ENCODE measurements at places on chromosomes 11 and 22.

- no peak for DNase-seq
Observed at GRCh38 chr11:66910669-66911068, 47.5 kb downstream of the PC start.

DNA sequence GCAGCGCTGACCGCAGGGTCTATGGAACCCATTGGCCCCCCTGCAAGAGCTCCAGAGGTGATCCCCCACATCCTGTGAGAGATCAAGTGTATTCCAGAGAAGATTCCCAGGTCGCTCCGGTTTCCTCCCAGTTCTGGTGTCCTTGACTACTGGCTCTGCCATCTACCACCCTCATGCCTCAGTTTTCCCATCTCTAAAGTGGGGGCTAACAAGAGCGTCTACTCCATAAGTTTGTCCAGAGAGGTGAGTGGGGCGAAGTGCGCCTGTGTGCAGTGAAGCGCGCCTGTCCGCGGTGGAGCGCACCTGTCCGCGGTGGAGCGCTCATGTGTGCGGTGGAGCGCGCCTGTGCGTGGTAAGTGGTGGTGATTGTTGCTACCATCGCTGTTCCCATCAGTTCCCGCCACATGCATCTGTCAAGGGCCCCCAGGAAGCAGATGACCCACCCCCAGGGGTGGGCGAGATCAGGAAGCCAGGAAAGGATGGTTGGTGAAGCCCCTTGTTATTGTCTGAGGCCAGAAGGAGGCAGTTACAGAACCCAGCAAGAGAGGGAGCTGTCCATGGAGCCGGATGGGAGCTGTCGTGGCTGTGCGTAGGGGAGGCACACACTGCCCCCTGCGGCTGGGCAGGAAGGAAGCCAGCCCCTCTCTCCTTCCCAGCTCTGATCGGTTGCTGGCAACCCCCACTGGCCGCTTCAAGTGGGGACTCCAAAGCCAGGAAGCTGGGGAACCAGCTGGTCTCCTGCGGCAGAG, 73.2 kb upstream of the FGF3 start:
- no peak for DNase-seq

GRCh38 chr11:11937957-11938356, 70.5 kb downstream of the DKK3 start:
- DNase-seq: no peak

GRCh38 chr22:29105468-29105867, 32.6 kb downstream of the KREMEN1 start:
- DNase-seq: no peak

DNA sequence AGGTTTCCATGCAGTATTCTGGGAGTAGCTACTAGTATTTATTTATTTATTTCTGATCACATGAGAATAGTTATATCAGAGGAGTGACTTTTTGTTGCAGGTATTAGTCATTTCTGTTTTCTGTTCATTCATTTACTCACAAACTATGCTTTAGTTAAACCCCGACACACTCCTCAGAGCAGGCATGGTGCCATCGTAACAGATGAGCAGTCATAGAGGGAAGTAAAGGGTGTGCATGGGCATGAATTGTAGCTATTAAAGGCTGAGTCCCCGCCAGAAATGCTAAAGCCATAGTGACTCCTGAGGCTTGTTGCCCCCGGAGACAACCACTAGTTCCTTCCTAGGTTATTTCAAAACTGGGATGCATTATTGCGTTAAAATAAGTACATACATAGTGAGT, 10.6 kb downstream of the JHY start:
- DNase-seq: no peak

DNA sequence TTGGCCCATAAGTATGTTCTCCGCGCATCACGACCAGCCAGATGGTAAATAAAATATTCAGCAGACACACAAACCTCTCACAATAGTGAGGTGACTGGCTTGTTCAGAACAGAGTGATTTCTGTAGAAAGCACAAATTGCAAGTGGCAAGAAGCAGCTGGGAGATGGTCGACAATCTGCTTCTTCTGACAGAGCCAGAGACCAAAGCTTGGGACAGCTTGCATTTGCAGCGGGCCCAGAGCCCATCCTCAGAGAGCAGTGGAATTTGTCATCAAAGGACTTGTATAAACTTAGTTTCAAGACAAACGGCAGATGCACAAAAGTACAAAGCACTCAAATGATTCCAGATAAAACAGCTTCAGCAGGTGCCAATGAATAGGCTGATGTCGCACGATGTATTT, 7.6 kb upstream of the GALNT18 start:
- no peak for DNase-seq

DNA sequence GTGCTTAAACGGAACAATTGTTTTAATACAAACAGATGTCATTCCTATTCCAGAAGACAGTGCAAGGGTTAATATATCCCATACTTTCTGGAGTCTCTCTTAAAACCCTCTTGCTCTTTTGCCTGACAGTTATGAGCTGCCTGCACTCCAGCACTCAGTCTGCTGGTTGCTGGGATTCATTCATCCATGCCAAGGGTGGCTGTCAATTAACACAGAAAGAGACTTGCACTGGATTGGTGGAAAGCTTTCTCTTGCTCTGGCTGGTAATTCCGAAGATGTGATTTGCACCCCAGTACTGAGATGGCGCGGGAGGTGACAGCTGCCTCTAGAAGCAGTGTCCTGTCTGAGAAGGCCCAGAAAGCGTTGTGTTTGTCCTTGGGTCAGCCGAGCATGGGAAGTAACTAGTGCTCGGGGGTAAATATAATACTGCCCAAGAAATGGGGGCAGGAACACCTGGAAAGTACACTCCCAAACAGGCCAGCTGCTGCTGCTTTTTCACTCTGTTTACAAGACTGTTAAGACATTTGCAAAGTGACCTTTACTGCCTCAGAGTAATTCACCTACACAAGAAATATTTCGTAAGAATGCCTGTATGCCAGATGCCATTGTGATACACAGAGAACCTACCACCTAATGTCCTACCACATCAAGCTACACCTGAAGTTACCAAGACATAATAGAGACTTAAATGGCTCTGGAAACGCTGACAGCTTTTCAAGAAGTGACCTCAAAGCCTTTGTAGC, 20.5 kb downstream of the SCUBE2 start:
- no peak for DNase-seq

- DNase-seq: no peak
Observed at GRCh38 chr22:43375951-43376455, 32.8 kb upstream of the SCUBE1 start.

DNA sequence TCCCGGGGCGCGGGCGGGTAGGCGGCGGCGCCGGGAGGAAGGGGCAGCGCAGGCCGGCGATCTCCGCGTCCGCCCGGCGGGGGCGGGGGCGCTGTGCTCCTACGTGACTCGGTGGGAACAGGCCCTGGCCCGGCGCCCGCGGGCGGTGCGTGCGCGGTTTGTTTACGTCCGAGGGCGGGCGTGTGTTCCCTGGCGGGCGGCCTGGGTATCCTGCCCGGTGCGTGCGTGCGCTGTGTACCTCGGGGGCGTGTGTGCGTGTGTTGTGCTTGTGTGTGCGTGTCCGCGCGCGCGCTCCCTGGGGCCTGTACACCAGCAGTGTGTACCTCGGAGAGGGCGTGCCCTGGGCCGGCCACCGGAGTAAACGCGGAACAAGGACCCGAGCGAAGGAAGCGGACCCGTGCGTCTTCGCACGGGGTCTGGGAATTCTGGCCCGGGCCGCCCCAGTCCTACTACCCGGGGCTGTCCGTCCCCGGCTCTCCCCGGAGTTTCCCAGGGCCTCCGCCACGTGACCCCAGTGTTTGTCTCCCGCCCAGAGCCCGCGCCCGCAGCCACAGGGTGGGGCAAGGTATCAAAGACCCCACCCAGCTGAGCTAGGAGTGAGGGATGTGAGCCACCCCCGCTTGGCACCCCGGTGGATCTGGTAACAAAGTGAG, 769 bp downstream of the MAFF start:
- peak; percentile 88 for DNase-seq

DNA sequence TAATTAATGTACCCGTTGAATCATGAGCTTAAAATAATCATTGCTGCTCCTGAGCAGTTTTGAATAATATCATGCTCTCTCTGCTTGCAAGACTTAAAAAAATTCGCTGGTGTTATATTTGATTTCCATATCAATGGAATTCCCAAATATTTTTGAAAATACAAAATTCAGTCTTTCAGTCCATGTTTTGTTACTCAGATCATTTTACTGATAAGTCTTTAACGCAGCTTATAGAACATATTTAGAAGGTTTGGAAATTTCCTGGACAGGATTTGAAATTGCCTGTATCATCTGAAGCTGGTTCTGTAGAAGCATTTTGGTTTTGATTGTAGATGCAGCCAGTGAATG, 1.9 kb downstream of the BMAL1 start:
- DNase-seq: no peak

DNA sequence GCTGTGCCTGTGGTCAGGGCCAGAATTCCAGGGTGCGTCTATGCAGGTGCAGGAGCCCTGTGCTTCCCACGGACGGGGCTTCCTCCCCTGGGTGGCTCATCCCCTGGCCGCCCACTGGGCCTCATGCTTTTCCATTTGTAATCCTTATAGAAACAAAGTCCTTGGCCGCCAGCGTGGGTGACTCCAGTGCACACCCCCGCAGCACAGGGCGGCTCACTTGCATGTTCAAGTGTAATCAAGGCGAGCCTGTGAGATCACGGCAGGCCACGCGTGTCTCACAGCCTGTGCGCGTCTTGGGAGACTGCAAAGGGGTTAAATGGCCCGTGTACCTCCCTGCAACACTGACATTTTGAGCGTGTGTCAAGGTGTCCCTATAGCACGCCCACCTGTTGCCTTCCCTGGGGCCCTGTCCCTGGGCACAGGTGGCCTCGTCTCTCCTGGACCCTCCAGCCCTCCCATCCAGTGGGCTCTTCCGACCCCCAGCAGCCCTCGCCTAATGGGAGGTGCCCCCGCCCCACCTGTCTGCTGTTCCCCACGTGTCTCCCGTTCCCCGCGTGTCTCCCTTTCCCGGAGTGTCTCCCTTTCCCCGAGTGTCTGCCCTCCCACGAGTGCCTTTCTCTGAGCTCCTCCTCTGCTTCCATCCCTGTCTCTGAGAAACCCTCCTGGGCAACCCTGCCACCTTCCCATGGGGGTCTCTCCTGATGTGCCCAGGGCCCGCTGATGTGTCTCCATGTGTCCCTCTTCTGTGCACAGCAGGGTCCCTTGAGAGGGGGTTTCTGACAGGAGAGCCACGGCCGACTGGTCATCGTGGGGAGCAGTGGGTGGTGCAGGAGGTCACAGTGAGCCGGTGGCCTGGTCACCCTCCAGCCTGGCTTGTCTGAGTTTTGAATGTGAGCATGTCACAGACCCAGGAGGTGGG, 1215.3 kb downstream of the BRD1 start:
- no peak for DNase-seq
